ENCODE measurements at places on chromosomes 1 and 21. TPM values are rescaled to one million over a fixed set of nuclear protein-coding genes. Genes with fewer than 3 reads are reported as not detected.

The STUM gene
- 24.3 TPM for total RNA-seq

The AMY1C gene
- total RNA-seq = not detected

The MYBPHL gene
- not detected for total RNA-seq

The FCRL1 gene
- 0.16 TPM for total RNA-seq

The LRRC71 gene
- 0.16 TPM for total RNA-seq
